ENCODE measurements at places on chromosomes 12 and 14.

GRCh38 chr14:65237023-65237814, 134.9 kb upstream of the MAX start:
- DNase-seq: no peak

GRCh38 chr12:5259523-5259922, 172.4 kb upstream of the NTF3 start:
- DNase-seq: no peak

GRCh38 chr14:105312973-105313372, 1.6 kb upstream of the PACS2 start:
- DNase-seq: no peak

GRCh38 chr14:33631021-33631420, 319.9 kb downstream of the EGLN3 start:
- no peak for DNase-seq

GRCh38 chr12:19885093-19885812, 446.0 kb downstream of the AEBP2 start:
- DNase-seq: no peak

DNA sequence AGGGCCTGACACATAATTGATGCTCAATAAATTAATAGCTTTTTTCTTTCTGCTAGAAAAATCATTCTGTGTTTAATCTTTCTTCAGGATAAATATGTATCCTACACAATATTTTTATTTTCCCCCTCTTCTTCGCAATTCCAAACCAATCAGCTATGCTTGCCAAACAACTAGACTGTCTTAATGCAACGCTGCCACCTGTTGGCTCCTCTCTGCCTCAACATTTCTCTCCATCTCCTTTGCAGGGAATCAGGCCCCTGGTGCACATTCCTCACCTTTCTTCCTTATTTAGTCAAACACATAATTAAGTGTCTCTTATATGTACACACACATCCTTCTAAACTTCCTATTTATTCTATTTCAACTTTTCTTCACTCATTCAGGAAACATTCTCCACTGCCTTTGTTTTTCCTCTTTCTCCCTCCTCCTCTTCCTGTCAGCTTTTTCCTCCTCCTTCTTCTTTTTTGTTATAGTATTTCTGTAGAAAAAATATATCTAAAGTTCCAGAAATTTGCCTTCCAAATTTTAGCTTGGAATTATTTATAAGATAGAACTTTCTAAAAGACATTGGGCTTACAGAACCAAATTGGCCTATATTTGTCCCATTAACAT, 406.0 kb downstream of the PRKD1 start:
- peak; percentile 12 for DNase-seq

GRCh38 chr12:113403435-113404415, at the start of gene SDS:
TSS of gene SDS (minus strand) at chr12:113403887. CDS start at chr12:113399708, 4,179 bp downstream.
- peak; percentile 32 for DNase-seq

DNA sequence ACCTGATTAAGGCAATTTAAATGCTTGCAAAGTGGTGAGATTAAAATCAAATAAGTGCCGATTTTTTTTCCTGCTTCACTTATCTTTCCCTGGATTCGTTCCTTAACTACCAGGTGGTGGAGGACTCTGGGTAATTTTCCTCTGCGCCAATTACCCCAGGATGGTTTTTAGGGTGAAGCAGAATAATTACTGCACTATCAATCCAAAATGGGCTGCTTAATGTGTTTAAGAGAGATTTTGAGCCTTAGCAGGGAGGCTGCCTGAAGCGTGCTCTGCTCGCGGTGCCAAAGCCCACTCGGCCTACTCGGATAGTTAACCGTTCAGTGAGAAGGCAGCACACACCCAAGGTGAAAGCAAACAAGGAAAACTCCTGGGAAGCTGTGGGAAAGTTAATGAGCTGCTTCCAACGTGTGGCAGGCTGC, 274.9 kb upstream of the LMO3 start:
- DNase-seq: peak; percentile 70

DNA sequence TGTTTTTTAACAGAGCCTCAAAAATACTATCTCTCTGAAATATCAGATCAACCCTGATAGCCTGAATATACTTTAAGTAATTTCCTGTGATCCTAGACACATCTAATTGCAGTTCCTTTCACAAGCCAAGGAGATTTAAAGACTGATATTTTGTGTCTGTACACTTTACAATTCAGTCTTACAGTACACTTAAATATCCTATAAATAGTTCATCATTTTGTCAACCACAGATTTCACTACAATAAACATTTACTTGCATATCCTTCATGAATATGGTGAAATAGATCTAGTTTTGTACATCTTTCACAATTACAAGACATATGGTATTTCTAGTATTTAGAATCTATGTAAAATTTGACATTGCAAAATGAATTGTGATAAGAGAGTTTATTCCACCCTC, 161.0 kb downstream of the PAX9 start:
- DNase-seq: no peak

- no peak for DNase-seq
These were observed 13.2 kb downstream of the KERA start for GRCh38 chr12:91044586-91044985.

DNA sequence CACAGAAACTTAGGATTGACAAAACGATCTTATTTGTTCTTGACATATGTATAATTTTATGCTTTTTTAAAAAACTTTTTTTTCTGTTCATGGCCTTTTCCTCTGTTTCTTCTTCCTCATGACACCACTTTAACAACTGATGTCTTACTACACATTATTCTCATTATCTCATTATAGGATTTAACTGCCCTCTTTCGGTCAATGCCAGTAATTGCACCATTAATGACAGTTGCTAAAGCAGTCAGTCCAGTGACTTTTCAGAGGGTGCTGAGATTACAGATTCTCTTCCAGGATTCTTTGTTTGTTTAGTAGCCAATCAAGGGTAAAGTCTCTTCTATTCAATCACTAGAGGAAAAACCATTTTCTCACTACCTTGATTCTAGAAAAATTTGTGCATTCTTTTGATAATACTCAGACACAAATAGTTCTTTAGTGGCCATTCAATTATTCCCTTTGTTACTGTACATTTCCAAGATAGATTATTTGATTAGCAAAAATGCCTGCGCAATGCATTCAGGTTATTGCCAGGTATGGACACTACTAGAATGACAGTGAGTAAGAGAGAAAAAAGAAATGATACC, 50.1 kb downstream of the KLRG1 start:
- DNase-seq: peak; percentile 12

GRCh38 chr14:74568380-74568649, 43.7 kb downstream of the LTBP2 start:
- no peak for DNase-seq

DNA sequence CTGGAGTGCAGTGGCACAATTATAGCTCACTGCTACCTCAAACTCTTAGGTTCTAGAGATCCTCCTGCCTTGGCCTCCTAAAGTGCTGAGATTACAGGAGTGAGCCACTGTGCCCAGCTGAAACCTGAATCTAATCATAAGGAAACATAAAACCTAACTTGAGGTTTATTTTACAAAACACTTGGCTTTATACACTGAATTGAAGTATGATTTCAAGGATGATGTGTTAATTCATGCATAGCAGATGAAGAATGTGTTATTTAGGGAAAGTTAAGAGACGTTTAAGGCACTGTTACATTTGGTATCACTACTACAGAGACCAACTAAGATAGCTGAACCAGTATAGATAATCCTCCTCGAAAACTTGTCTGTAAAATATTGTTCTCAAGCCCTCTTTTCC, 6.4 kb downstream of the DICER1 start:
- no peak for DNase-seq

DNA sequence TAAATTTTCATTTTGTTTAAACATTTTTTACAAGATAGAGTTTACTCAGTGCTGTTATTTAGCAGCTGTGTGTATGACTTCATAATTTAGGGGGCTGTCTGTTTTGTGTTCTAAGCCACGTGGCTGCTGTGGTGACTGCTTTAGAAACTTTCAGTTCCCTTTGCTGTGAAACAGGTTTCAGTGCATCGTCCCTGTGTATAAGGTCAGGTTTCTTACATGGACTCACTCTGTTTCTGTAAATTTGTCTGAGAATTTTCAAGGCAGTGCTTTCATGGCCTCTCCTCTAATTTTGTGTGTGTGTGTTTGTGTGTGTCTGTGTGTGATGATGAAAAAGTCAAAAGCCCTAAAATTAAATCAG, 32.4 kb downstream of the BICD1 start:
- DNase-seq: no peak

- no peak for DNase-seq
These were observed 32.1 kb downstream of the ZFYVE26 start for GRCh38 chr14:67784244-67784823.

- peak; percentile 78 for DNase-seq
These were observed 4.6 kb downstream of the AP1G2 start for GRCh38 chr14:23562822-23563472.

DNA sequence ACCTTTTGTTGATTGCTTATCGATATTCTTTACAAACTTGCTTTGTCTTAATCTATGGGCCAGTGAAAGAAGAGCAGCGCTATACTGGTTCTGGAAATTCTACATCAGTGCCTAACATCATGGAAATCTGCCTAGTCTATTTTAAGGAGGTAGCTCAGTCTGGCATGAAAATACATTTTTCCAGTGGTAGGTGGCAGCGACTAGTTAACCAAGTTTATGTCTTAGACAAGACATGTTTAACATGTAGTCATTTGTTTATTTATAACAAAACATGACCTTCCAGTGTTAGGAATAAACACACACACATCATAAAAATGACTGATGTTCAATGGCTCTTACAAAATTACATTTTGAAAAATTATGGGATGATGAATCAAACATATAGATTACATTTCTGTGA, 336.0 kb upstream of the SOX5 start:
- DNase-seq: no peak

DNA sequence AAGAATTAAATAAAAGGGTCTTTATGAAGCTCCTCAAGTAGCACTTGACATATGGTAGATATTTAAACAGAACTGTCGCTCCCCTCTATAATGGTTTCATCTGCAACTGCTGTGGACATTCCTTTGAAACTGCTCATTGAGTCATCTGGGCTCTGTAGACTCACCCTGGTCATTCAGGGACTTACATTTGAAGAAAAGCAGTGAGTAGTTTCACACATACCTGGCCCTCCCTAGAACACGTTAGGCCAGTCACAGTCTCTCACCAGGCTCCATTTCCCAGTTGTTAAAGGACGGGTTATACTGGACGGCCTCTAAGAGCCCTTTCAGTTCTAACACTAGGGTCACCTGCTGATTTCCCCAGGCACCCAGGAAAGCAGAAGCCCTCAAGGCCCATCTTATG, 217.0 kb downstream of the BCL11B start:
- DNase-seq: no peak

- DNase-seq: no peak
These were observed 124.6 kb upstream of the PMCH start for GRCh38 chr12:102322254-102322653.

GRCh38 chr14:55968741-55969140, 149.5 kb upstream of the PELI2 start:
- DNase-seq: peak; percentile 60

GRCh38 chr12:80895240-80895639, 42.5 kb downstream of the LIN7A start:
- DNase-seq: no peak

DNA sequence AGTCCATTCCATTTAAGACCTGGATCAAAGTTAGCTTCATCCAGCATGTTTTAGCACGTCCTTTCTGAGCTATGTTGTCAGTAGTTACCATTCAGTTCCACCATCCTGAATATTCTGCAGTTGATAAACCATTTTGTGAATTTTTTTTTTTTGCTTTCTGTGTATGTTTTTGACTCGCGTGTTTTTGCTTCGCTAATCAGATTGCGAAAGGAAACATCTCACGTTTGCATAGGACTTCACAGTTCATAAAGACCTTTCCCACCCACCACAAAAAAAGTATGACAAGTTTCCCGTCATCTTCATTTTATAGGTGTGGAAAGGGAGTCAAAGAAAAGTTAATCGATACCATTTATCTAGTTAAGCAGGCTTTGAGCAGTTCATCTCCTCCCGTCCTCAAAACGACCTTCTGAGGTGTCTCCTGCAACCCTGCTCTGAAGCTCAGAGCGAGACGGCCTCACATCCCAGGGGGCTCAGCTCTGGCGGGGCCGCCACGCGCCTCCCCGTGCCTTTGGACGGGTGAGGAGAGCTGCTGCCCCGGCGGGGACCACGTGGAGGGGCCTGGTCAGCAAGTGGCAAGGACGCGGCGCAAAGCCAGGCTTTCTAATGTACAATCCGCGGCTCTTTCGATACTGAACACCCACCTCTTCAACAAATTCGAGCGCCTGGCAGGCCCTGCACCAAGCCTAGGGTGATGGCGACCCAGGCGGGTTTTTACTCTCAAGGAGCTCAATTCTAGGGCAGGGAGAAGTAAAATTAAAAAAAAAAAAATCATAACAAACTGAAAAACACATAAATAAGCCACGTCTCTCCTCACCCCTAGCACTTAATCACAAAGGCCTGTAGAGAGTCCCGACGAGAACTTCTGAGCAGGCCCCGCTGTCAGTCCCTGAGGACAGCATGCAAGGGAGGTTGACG, 988 bp upstream of the TMEM263 start:
- DNase-seq: peak; percentile 36

- no peak for DNase-seq
These were observed 90.9 kb downstream of the GALNT9 start for GRCh38 chr12:132238488-132238854.

- DNase-seq: no peak
These were observed 247.3 kb downstream of the LRIG3 start for GRCh38 chr12:58673021-58673420.

DNA sequence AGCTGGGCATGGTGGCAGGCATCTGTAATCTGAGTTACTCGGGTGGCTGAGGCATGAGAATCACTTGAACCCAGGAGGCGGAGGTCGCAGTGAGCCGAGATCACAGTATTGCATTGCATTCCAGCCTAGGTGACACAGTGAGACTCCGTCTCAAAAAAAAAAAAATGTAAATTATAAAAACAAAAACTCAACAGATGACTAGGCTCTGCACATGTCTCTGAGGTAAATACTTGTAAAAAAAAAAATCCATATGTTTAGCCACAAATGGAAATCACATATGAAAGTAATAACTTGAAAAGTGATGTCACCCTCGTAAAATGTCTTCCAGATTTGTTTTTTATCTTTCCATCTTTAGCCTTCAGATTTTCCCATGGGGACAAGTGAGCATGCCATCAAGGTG, 85.0 kb downstream of the KICS2 start:
- no peak for DNase-seq
